ENCODE measurements at places on chromosomes 1 and 21. TPM values are rescaled to one million over a fixed set of nuclear protein-coding genes. Genes with fewer than 3 reads are reported as not detected.

RAB3GAP2 gene
- 25.5 TPM for total RNA-seq

ITPKB gene
- total RNA-seq, result 21.7 TPM

TUFT1 gene
- 11.8 TPM for total RNA-seq

ZNF695 gene
- total RNA-seq, result 2.0 TPM

TCHH gene
- under 0.01 TPM for total RNA-seq

ANKRD34A gene
- total RNA-seq, result 0.28 TPM

PTPN22 gene
- 3.7 TPM for total RNA-seq

KRTAP19-1 gene
- not detected for total RNA-seq

MMP23B gene
- total RNA-seq, result 1.1 TPM

KAZN gene
- 2.0 TPM for total RNA-seq

TSPAN1 gene
- 0.45 TPM for total RNA-seq

HTR6 gene
- not detected for total RNA-seq

SRGAP2B gene
- 54.3 TPM for total RNA-seq

BTBD8 gene
- 1.8 TPM for total RNA-seq

CASZ1 gene
- total RNA-seq, result 1.5 TPM

UBXN10 gene
- total RNA-seq, result not detected

AGRN gene
- 79.1 TPM for total RNA-seq

KLHDC9 gene
- 0.66 TPM for total RNA-seq

DEPDC1 gene
- 5.6 TPM for total RNA-seq

OR14C36 gene
- not detected for total RNA-seq

DNASE2B gene
- not detected for total RNA-seq

OR2T11 gene
- total RNA-seq, result not detected

APH1A gene
- total RNA-seq, result 101 TPM

LINGO4 gene
- total RNA-seq, result not detected

TMOD4 gene
- total RNA-seq, result 0.28 TPM

NBPF6 gene
- not detected for total RNA-seq

OR10T2 gene
- not detected for total RNA-seq

OR2G3 gene
- not detected for total RNA-seq

TAL1 gene
- total RNA-seq, result 30.3 TPM

PTGFR gene
- 0.72 TPM for total RNA-seq

SLC45A1 gene
- total RNA-seq, result 1.5 TPM

TARDBP gene
- total RNA-seq, result 101 TPM

DIO1 gene
- not detected for total RNA-seq

CAP1 gene
- total RNA-seq, result 458 TPM

PODN gene
- total RNA-seq, result 0.45 TPM

AKR1A1 gene
- total RNA-seq, result 137 TPM

MYCBP gene
- total RNA-seq, result 10.9 TPM

All from endothelial cell of coronary artery (primary cell).